Aorta (tissue), 5 donors: ENCODE measurements at places on chromosomes 5 and 9. TPM values are rescaled to one million over a fixed set of nuclear protein-coding genes. Genes with fewer than 3 reads are reported as not detected.

GRCh38 chr9:128786681-128787601, at the start of gene TBC1D13:
TSS of gene TBC1D13 (plus strand) at chr9:128787253. CDS start at chr9:128787354, 101 bp downstream.
- DNase-seq: peak; percentile 98

DNA sequence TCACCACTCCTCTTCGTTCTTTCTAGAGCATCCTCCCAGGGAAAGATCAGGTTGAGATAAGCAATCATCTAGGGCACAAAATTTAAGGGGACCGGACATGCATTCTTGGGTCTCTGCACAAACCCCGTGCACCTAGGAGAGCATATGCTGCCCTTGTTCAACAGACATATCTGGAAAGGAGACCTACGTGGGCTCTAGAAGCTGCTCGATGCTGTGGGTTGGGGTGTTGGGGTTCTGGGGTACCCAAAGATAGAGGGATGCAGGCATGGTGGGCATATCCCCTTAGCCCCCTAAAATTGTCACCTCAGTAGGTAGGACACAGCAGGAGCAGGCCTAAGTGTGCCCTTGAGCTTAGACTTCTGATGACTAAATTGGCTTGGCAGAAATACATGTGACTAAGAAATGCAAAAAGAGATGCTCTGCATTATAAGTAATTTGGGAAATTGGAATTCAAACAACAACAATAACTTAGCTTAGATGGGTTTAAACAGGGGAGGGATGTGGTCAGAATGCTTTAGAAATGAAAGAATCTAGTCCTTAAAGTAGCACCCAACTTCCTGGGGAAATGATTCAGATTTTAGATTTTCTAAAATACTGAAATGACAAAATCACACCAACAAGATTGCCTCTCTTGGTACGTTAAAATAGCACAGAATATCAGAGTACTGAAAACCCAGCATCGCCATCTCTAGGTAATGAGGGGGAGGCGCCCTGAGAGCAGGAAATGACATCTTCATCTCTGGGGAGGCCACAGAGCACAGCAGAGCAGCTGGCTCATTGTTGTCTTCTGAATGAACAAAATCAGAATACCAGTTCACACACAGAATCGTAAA, 172.3 kb downstream of the GNA14 start:
- no peak for DNase-seq

GRCh38 chr9:93020771-93021670, 37.5 kb upstream of the SUSD3 start:
- no peak for DNase-seq

- DNase-seq: no peak
Measured at GRCh38 chr5:142807372-142807911, 37.3 kb downstream of the ARHGAP26 start.

- no peak for DNase-seq
Measured at GRCh38 chr5:102375272-102375671, 79.2 kb upstream of the SLCO4C1 start.

DNA sequence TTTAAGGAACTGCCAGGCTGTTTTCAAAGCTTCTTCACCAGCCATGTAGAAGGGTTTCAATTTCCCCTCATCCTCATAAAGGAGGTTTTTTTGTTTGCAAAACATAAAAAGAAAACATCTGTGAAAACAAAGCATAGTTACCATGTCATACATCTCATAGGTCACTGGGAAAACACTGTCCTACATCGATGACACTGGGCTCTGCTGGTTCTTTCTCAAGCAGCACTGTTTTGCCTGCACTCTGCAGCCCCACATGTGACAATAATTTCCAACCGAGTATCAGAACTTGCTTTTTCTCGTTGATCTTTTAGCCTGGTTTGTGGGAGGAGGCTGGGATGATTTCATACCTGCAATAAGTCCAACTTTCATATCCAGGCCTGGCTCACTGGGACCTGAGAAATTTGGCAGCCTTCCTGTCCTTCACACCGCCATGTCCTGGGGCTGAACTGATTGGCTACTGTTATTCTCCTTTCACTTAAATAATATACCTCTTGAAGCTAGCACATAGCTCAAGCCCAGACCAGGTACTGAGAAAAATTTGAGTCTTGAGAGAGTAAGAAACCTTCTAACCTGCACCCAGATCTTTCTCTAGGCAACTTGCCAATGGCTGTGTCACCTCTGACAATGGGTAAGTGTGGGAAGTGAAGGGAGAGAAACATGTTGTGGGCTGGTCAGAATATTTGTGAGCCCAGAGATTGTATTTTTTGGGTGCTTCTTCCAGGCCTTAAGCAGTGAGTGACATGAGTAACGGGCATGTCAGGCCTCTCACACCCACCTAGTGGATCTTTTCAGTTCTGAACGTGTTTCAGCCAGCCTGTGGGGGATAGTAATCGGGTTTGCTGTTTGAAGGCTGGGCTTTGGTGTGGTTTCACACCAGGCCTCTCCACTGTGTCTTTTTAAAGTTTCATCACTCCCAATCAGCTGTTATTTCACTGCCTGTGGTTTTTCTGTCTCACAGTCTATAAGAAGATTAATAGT, 502.8 kb downstream of the NTRK2 start:
- DNase-seq: no peak

NTNG2 gene
- 1.8 TPM for total RNA-seq
